NCI-H226 (cell line): ENCODE measurements at places on chromosomes 2 and 18.
A peak's percentile ranks its signal among the peaks of the same experiment; 100 is the strongest.

DNA sequence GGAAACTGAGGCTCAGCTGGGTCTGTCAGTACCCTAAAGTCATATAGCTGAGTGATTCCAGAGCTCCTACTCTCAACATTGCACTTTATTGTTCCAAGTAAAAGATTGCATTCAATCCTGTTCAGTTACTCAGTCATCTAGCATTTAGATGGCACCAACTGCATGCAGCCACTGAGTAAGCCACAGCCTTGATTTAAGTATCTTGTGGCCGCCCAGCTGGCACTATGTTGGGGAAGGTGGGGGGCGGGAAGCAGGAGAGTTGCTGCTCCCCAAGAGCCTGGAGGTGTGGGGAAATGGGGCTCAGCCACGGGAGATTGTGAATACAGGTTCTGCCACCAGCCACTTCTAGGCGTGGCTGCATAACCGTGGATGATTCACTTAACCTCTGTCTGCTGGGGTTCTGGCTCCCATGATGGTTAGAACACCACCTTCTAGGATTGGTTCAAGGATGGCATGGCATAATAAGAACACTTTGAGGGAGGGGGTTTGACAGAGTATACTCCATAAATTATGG is 17.1 kb downstream of the ZFP36L2 start:
- no peak for DNase-seq

- DNase-seq = no peak
Observed at GRCh38 chr18:54720620-54721019, 107.7 kb upstream of the RAB27B start.

DNA sequence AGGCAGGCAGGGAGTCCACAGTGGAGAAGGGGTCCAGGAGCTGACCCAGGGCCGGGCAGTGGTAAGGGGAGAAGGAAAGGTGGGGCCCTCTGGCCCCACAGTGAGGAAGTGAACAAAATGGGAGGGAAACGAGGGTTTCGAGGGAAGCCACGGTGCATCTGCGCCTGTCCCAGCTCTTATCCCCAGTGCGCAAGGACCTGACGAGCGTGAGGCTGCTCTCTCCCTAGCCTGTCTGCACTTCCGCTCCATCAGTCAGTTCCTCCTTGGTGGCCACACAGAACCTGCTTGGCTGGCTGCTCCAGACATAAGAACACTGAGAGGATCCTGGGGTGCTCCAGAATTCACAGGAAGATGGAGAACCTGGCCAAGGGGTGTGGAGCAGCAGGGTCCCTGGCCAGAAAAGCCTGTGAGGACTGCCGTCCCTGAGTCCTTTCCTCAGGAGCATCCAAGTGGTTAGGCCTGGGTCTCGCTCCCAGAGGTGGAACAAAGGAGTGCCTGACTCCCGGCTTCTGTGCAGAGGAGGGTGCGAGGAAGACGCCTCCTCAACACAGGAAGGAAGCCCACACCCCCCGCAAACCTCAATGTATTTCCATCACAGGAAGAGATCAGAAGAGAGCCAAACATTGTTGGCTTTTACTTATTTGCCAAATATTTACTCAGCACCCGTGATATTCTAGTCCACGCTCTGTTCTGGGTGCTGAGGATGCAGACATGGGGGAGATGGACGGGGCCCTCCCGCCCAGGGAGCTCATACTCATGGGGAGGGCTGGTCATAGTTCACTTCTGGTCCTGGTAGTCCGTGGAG is 43.7 kb upstream of the SEMA4C start:
- no peak for DNase-seq

DNA sequence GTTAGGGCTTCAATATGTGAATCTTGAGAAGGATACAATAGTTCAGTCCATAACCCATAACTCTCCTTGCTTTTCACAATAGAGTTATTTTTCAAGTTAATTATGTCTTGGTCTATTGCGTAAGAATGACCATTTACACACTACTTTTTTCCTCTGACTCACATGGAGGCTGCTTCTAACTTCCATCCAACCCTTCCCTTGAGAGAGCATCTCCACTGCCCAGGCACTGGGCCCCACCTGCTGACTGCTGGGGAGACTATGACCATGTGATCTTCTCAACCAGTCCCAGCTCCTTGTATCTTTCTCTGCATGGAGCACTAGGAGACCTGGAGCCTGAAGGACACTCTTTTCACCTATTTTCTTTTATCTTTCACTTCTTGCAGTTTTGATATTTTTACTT is 251.5 kb downstream of the GPD2 start:
- DNase-seq = peak; percentile 60

- peak; percentile 16 for DNase-seq
Observed at GRCh38 chr2:17538844-17539554, 1.5 kb upstream of the VSNL1 start.

- no peak for DNase-seq
Observed at GRCh38 chr2:133484106-133484505, 84.2 kb downstream of the NCKAP5 start.

GRCh38 chr2:105294844-105295481 is 34.6 kb downstream of the TGFBRAP1 start:
- peak; percentile 44 for DNase-seq

- no peak for DNase-seq
Observed at GRCh38 chr18:49392352-49392751, 68.1 kb downstream of the DYM start.

DNA sequence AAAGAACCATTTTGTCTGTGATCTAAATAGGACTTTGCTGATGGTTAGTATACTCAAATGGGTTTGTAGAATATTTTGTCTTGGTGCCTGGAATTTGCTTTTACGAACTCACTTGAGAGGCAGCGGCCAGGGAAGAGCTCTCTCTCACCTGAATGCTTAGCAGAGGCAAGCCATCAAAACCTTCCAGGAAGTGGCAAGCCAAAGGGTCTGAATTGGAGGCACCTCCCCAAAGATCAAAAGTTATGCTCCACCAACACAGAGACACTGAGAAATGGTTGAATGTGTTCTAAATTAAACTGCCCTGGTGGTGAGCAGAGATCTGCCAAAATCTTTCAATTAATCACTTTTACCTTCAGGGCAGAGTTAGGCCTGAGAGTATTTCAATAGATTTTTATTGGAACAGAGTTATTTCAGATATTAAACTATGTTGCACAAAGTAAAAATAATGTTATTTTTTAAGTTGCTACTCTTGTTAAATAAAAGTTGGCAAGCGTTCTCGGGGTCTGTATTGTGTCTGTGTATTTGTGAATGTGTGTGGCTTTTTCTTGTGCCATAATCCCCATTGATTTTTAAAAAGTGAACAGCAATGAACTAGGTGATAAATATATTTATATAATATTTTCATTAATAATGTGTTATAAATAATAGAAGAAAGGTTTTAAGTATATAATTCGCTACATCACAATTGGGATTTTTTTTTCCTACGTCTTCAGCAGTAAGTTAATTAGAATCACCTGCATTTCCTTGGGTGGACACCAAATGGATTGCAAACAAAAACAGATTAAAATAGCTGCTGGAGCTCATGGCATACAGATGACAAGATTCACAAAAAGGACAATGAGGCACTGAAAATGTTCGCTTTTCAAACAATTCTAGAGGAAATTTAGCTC is 416.1 kb downstream of the ARHGAP15 start:
- no peak for DNase-seq

- DNase-seq = no peak
Observed at GRCh38 chr2:52918551-52918950, 849.1 kb upstream of the CHAC2 start.

DNA sequence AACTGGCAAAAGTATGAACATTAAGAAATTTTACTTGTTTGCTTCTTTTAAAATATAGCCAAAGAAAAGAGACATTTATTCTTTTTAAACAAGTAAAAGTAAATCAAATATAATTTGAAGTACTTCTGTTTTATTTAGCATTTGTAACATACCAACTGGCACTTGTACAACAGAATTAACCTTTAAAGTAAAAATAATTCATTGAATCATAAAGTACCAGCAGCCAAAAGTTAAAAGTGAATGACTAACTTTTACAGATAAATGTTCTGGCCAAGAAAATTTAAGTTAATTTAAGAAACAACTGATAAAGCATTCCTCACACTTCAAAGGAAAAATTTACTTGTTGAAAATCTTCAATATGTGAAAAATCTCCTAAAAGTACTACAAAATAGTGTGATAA is 23.8 kb downstream of the RTTN start:
- no peak for DNase-seq

DNA sequence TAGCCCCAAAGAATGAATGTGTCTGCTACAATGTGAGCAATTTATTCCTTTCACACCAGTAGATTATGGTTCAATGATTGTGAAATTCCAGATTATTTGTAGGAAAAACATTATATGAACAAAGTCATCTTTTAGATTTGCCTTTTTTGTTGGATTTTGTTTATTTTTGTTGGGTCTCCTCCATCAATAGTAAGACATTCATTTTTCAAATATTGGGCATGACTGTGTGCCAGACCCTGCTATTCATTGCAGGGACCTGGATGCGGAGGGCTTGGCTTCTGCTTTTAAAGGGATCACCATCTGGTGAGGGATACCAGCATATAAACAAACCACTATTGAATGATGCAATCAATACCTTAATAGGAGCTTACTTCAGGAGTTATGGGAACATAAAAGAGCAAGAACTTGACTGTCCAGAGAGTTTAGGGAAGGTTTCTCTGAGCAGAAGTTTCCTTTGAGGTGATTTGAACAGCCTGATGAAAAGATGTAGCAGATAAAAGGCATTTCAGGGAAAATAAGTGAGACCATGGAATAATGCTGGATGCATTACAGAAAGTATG is 486.7 kb downstream of the EPHA4 start:
- DNase-seq = no peak

DNA sequence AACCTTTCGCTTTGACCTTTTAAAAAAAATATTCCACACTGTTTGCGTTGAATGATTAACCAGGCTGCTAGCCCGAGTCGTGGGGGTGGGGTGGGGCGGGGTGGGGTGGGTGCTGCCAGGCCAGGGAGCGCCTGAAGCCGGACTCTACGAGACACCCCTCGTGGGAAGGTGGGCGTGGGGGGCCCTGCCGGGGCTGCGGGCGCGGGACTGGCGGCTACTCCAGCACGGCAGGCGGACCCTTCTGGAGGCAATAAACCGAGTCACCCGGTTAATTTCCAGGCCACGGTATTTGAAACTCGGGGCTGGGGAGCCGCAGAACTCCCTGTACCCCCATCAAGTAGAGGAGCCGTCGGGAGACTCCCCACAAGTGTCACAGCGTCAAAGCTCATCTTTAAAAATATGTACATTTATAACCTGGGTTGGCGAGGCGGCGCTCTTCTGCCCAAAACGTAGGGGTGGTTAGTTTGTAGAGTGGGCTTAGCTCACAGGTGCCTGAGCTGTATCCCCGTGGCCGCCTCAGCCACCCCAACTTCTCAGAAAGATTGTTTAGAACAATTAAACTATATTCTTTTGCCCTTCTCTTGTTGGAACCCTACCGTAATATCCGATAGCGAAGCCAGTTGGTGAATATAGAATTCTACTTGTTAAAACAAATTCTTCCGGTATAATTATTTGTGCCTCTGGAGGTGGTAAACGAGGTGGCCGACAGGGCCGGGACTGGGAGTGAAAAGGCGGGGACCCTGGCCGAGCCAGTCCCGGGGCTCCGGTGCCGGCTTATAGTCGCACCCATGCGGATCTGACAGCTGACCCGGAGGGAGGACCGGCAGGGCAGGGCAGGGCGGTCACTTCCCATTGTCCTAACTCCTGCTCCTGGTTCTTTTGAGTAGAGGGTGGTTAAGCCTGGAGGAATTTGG is 1.4 kb downstream of the B3GNT2 start:
- no peak for DNase-seq

DNA sequence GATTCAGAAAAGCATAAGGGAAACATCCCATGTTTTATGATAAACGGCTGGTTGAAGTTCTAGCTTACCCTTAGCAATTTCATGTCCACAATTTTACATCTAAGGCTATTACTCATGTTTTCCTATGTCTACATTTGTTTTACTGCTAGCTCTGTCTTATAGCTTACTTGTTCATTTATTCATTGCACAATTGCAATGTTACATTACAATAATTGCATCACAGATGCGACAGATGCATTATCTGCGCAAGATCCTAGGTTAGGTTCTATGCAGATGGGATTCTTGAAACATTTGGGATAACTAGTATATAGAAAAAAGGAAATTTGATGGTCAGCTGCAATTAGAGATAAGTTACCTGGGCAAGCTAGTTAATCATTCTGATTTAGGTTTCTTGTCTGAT is 108.4 kb downstream of the ARHGAP28 start:
- DNase-seq = no peak

DNA sequence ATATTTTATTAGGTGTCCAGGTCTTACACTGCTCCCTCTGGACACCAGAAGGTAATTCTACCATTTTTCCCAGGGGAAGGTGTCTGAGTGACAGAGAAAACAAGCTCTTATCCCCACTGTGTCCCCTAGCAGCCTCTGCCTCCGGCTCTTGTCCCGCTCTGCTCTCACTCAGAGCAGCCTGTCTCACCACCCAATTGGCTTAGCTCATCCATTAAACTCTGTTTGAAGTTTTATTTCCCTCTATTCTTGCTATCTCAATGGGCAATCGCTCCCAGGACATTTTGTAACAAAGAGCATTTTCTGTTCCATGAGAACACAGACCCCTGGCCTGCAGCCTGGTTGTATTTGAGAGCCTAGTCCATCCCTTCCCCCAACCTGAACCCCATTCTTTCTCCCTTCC is 90.6 kb upstream of the LDAH start:
- no peak for DNase-seq

GRCh38 chr2:16948053-16948452 is 282.4 kb upstream of the CYRIA start:
- no peak for DNase-seq

GRCh38 chr2:95356821-95357700 is 45.4 kb upstream of the FAHD2A start:
- no peak for DNase-seq

DNA sequence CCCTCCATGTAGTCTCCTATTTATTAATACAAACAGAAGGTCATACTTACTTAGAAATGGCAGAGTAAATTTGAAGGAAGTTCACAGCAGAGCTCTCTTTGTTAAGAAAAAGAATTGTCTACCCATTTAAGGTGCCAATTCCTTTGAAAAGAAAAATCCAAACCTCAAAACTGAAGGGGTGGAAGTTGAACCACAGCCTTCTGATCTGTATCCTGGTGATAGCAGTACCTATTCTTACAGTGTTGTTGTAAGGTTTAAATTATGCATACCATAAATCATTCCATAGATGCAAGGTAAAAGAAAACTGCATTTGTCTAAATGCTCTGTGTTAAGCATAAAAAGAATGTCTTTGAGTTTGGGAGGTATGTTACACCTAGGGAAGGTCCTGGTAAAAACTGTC is 47.6 kb downstream of the COBLL1 start:
- DNase-seq = peak; percentile 16
